Daoy (cell line): ENCODE measurements at places on chromosomes 13 and 19. TPM values are rescaled to one million over a fixed set of nuclear protein-coding genes. Genes with fewer than 3 reads are reported as not detected.

NMRK2 gene
- not detected in 2 replicates for total RNA-seq

GNA15 gene
- 0.65 TPM in 1 of 2 replicates, not detected in the other for total RNA-seq

RDH8 gene
- total RNA-seq = not detected in 2 replicates

PSG2 gene
- total RNA-seq = not detected in 2 replicates

DNA sequence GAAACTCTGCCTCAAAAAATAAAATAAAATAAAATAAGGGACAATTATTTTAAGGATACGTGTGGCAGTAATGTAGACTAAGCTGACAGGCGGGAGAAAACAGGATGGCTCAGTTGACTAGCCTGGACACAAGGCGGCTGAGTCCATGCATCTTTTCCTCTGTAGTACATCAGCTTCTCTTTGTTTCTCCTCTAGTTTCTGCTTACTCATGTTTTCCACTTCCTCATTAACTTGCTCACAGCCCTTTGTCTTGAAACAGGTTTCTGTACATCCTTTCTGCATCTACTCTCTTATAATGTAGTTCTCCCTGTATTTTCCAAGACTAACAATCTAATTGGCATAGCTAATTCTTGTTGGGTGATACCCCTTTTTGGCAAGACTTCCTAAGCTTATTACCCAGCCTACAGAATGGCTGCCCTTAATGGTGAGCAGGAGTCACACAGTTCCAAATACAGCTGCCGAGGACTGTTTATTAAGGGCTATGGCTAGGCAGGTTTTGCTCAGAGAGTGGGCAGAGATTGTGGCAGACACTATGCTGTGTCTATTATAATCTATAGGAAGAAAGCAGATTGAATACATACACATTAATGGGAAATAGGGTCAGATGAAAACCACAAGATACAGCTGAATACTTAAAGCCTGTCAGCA is 58.7 kb upstream of the KLF5 start:
- DNase-seq = no peak

- peak; percentile 64 for DNase-seq
Measured at GRCh38 chr19:36266375-36266961, 51.6 kb downstream of the ZNF146 start.

DNA sequence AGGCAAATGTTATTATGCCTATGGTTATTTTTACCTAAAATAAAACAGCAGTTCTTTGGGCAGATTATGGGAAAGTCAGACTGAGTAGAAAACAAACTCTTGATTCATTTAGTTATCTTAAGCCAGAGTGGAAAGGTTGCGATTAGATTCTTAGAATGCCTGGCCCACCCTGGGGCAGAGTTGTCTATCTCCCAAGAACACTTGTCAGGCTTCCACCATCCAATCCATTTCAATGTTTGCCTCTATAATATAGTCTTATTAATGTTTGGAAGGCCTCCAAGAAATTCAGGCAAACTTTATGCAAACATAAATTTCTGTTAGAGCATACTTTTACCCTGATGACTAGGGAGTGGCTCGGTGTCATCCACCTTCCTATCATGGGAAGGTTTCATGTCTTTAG is 207.0 kb downstream of the SLITRK6 start:
- no peak for DNase-seq

DNA sequence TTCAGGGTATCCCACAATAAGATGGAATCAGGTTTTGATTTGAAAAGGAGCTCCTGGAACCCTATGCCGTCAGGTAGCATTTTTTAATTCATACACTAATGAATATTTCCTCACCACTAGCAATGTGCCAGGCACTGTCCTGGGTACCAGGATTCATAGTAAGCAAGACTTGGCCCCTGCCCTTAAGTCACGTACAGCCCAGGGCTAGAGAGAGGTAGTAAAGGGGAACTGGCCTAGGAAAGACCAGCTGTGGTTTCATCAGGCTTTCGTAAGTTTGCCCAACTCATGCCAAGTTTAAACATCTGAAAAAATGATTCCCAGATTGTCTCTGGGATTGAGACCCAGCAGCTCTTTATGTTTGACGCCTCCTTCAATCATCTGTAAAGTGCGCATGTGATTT is 45.9 kb upstream of the AMER2 start:
- no peak for DNase-seq

DNA sequence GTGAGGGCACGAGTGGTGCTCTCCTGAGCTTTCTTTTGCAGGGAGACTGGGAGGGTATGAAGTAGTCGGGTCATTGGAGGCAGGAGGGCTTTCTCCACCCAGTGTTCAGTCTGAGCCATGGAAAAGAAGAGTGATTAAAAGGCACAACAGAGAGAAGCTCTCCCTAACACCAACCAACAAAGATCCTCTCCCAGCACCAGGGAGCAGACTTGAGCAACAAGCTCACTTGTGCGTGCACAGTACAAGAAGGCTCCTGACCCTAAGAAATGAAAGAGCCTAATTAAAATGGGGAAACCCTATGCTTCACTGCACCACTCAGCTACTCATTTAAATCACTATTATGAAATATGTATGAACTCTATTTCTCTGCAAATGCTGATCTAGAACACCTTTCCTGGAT is 276.3 kb upstream of the SOX21 start:
- DNase-seq = no peak
